ENCODE measurements at places on chromosomes 1 and 21.
A peak's percentile ranks its signal among the peaks of the same experiment; 100 is the strongest.

- DNase-seq = no peak
Measured at GRCh38 chr1:12047120-12047876, 15.8 kb upstream of the TNFRSF8 start.

GRCh38 chr1:157618190-157618589 lies 20.3 kb upstream of the FCRL4 start:
- DNase-seq = no peak

DNA sequence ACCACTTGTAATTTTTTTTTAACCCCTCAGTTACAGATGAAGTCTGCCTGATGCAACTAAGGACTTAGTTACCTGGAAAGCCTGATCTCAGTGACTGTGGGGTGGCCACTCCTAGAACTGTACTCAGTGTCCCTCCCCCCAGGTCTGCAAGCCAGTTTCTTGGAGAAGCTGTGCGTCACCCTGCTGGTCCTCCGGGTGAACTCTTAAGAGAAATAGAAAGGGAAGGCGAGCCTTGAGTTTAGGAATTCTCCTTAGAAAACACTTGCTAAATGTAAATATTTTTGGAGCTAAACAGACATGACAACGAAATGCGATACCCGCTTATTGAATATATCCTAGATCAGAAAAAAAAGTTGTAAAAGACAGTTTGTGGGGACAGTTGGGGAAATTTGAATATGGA lies 730 bp downstream of the SLC16A4 start:
- no peak for DNase-seq

GRCh38 chr1:32048440-32048839 lies 24.3 kb upstream of the TMEM39B start:
- no peak for DNase-seq

GRCh38 chr1:89598450-89599331 lies 34.2 kb upstream of the LRRC8C start:
- DNase-seq = peak; percentile 60

DNA sequence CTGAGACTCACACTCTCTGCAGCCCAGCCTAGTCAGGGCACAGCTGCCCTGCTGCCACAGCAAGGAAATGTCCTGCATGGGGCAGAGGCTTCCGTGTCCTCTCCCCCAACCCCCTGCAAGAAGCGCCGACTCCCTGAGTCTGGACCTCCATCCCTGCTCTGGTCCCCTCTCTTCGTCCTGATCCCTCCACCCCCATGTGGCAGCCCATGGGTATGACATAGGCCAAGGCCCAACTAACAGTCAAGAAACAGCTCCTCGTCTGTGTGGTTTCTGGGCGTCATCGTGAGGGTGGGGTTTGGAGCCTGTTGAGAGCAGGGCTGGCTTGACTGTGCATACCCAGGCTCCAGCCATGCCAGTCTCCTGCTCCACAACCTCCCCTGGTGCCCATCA lies 19.5 kb downstream of the FAAH start:
- no peak for DNase-seq

DNA sequence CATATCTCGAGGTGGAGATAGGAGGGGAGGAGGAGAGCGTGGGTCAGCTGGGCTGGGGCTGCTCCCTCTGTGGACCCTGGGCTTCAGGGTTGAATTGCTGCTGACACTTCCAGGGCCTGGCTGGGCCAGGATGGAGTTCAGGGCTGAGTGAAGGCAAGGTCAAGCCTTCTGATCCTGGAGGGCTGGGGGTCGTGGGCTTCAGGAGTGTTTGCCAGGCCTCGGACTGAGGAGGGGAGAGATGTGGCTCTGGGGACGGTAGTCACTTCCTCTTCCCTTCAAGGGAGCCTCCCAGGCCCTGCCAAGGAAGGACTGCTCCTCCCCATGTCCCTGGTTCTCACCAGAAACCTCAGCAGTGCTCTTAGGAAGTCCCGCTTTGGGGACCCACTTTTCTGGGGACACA lies 12.1 kb upstream of the FAM131C start:
- no peak for DNase-seq

DNA sequence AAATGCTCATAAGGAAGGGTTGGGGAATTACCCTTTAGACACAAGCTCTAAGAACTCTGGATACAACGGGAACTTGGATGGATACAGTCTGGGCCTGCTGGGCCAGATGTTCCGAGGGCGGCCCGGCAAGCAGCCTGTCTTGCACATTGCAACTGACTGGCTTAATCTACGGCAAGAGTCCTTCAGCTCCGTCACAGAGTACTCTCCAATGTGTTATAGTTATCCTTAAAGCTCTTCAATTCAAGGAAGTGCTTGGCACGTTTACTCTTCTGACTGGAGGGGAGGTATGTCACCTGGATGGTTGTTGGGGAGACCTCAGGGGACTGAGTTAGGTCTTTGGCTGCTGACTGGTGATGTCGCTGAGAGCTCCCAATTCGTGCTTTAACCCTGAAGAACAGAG lies 1.1 kb upstream of the CFAP141 start:
- no peak for DNase-seq

DNA sequence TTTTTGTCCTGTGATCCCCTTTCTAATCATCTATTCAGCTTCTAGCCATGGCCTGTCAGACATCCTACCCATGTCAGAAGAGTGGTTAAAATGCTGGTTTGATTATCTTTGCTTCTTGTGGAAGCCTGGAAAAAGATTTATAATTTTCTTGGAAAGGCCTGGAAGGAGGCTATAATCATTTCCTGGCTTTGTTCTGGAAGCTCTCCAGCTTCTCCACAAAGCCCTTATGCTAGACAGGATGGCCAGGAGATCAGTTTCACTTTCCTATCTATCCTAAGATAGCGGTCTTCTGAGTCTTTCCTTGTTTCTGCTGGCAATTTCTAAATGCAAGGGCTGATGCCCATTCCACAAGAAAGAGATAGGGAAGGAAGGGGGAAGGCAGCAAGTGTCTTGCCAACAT lies 90.9 kb upstream of the SLC44A3 start:
- DNase-seq = no peak

GRCh38 chr1:50195205-50195604 lies 86.5 kb downstream of the ELAVL4 start:
- DNase-seq = no peak

DNA sequence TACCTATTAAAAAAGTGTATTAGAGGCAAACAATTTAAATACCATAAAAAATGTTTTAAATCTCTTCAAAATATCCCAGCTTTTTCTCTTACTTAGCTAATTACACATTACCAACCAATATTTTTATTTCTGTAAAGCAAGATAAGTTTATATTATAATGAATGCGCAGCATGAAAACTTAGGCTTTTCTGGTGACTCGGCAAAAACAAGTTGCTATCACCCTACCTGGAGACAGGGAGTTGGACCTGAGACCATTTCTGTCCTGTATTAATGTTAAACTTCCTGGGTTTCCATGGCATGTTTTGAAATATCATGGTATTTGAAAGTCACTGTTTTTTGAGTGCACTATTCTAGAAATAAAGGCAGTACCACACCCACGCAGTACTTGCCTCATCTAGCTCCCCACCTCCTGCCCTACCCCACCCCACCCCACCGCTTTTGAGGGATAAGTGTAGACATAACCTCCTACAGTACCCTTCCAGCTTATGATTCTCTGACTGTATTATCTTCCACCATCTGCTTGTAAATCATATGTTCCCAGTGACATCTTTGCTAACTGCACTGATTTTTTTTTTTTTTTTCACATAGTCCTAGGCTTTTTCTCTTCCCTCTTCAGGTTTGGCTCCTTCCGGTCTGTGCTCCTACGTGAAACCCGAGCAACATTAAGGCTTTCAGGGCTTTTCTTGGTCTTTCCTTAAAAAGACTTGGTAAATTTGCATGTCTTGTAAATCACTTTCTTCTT lies 77.5 kb downstream of the PHTF1 start:
- DNase-seq = peak; percentile 52

DNA sequence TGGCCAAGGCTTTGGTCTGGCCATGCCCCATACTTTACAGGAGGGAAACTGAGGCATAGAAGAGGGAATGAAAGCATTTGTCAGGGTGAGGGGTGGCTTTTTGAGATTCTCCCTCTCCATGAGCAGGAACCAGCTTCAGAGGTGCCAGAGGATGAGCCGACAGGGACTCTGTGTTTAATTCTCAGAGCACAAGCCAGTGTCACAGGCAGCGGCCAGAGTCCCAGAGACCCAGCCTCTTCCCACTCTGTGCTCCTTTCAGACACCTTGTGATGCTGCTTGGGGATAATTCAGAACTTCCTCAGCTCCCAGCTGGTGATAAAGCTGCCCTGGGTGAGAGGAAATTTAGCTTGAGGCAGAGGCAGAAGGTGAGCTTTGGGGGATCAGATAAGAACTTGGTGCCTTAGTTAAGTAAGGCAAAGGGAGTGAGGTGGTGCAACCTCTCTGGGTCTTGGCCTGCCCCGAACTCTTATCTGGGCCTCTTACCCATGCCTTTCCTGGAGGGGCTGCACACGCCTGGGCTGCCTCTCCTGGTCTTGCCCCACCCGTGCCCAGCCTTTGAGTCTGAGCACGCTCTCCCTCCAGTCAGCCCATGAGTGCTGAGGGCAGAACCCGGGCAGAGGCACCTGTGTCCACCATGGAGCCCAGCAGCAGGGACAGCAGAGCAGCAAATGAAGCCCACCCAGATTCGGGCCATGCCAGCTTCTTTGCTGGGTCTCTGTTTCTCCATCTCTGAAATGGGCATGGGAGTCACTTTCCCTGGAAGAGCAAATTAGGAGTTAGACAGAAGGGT lies 175.6 kb upstream of the C1orf174 start:
- no peak for DNase-seq

Measured in putamen (tissue), 1 donor.